Heart left ventricle (tissue), 16 donors: ENCODE measurements at places on chromosomes 12 and 14. TPM values are rescaled to one million over a fixed set of nuclear protein-coding genes. Genes with fewer than 3 reads are reported as not detected.

WASHC4 gene
- total RNA-seq, result 25.3 TPM

ABCC9 gene
- total RNA-seq, result 80.0 TPM

DNA sequence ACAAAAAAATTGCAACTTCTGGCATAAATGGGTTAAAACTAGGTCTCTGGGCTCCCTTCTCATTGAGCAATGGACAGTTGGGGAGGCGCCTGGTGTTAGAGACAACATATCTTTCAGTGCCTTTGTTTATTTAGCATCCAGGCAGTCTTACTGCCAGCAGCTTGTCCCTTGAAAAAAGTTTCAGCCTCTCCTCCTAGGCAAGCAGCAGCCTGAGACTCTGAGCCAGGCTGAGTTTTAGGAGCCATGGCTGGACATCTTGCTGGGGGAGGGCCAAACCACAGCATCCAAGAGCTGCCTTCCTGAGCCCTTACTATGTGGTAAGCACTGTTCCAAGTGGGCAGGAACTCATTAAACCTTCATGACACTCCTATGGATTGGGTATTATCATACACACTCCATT, 10.1 kb upstream of the JDP2 start:
- H3K27ac ChIP-seq, result no peak overlapping the region
- no peak for DNase-seq

GRCh38 chr12:28388879-28389278, 198.6 kb downstream of the CCDC91 start:
- H3K27me3 ChIP-seq, result no peaks in the 10 kb centered on the region
- no peaks in the 10 kb centered on the region for H3K36me3 ChIP-seq
- DNase-seq, result no peak
- no peak overlapping the region for H3K4me3 ChIP-seq
- no peaks in the 10 kb centered on the region for H3K4me1 ChIP-seq

GRCh38 chr12:32891526-32891925, 5.1 kb downstream of the PKP2 start:
- peaks cover 5% of the 10 kb centered on the region for H3K27me3 ChIP-seq
- DNase-seq, result no peak
- no peaks in the 10 kb centered on the region for H3K4me1 ChIP-seq
- H3K36me3 ChIP-seq, result no peaks in the 10 kb centered on the region
- H3K27ac ChIP-seq, result peak overlapping the region; percentile 73
- H3K4me3 ChIP-seq, result peak overlapping the region; percentile 85

GRCh38 chr12:19303496-19303895, 135.8 kb upstream of the AEBP2 start:
- H3K4me3 ChIP-seq, result no peak overlapping the region
- no peaks in the 10 kb centered on the region for H3K27me3 ChIP-seq
- DNase-seq, result no peak
- H3K4me1 ChIP-seq, result no peaks in the 10 kb centered on the region
- no peak overlapping the region for H3K27ac ChIP-seq
- peaks cover 56% of the 10 kb centered on the region for H3K36me3 ChIP-seq

DNA sequence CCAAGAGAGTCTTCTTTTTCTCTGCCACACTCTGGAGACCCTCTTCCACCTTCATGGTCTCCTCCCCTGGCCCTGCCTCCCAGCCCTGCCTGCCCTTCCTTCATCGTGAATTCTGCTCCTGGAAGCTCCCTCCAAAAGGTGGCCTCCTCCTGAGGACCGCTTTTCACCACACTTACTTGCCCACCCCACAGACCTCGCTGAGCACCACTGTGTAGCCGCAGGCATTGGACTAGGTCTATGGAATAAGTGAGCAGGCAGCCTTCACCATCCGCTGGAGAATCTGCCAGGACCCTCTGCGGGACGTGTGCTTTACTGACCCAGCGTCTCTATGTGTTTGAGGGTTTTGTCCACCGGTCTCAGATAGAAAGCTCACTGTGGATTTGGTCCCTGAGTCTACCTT, 9.7 kb upstream of the KRT5 start:
- H3K4me3 ChIP-seq, result no peak overlapping the region
- H3K36me3 ChIP-seq, result no peaks in the 10 kb centered on the region
- no peak for DNase-seq
- no peaks in the 10 kb centered on the region for H3K27me3 ChIP-seq
- no peak overlapping the region for H3K27ac ChIP-seq

DNA sequence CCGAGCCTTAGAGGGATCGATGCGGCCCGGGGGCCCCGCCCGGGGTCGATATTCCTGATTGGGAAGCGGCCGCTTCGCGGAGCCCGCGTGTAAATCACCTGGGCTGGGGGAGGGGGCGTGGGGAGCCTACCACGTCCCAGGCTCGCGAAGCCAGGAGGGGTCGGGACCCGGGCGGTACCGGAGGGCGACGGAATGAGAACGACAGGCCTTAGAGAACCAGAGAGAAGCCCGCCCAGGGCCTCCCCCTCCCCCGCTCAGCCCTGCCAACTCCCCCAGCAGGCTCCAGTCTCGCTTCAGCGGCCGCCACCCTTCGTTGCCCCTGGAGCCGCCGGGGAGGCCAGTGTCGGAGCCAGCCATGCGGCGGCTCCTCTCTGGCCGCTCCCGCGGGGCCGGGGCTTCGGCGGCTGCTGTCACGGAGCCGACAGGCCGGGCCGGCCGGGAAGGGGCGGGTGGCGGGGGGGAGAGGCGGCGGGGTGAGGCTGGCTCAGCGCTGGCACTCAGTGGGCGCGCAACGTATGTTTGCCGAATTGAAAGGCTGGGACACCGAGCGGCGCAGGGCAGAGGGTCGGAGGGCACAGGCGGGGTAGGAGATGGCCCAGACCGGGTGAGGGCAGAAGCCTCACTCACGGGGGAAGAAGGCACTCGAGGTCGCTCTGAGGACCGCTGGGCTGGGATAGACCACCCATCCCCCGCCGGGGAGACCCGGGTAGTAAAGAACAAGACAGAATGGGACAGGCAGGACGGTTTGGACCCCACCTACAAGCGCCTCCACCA, 1.4 kb upstream of the DNAJC22 start:
- H3K4me1 ChIP-seq, result peaks cover 60% of the 10 kb centered on the region
- H3K36me3 ChIP-seq, result no peaks in the 10 kb centered on the region
- peak overlapping the region; percentile 47 for H3K4me3 ChIP-seq
- H3K27ac ChIP-seq, result no peak overlapping the region

GRCh38 chr14:68795597-68796417, 2.9 kb upstream of the ZFP36L1 start:
- H3K4me1 ChIP-seq, result no peaks in the 10 kb centered on the region
- peak overlapping the region; percentile 98 for H3K27ac ChIP-seq
- DNase-seq, result peak; percentile 92
- H3K27me3 ChIP-seq, result no peaks in the 10 kb centered on the region
- peak overlapping the region; percentile 60 for H3K4me3 ChIP-seq
- no peaks in the 10 kb centered on the region for H3K36me3 ChIP-seq

GRCh38 chr12:81644503-81644902, 114.6 kb downstream of the PPFIA2 start:
- H3K27me3 ChIP-seq, result no peaks in the 10 kb centered on the region
- no peak overlapping the region for H3K27ac ChIP-seq
- no peaks in the 10 kb centered on the region for H3K36me3 ChIP-seq
- no peaks in the 10 kb centered on the region for H3K4me1 ChIP-seq
